ENCODE measurements at places on chromosomes 12 and 14. TPM values are rescaled to one million over a fixed set of nuclear protein-coding genes. Genes with fewer than 3 reads are reported as not detected.

DNA sequence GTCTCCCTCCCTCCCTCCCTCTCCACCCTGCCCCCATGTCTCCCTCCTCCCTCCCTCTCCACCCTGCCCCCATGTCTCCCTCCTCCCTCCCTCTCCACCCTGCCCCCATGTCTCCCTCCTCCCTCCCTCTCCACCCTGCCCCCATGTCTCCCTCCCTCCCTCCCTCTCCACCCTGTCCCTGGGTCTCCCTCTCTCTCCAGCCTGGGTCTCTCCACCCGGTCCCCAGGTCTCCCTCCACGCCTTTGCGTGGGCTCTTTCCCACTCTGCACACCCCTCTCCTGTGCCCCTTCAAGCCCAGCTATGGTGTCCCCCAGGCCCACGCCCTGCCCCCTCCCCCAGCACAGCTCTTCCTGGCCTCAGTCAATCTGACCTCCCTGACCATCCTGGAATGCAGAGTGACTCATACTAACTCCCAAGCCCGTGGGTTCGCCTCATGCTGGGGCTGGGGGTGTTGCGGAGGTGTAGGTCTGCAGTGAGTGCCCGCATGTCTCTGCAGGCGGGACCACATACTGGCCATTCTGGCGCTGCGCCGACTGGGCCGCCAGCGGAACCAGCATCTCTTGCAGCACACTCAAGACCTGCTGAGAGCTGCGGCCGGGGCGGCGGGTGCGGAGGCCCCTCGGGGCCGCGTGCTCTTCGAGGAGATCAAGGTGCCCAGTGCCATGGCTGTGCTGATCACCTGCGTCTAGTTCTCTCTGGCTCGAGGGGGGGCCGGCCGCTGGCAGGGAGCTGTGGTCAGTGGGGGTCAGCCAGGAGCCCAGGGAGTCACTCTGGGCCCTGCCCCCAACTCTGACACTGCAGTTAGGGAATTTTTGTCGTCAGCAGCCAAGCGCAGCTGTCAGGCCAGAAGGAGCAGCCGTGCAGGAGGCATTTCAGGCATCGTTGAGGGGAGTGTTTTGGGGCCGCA is 13.5 kb upstream of the TNFAIP2 start:
- DNase-seq = peak; percentile 50

DNA sequence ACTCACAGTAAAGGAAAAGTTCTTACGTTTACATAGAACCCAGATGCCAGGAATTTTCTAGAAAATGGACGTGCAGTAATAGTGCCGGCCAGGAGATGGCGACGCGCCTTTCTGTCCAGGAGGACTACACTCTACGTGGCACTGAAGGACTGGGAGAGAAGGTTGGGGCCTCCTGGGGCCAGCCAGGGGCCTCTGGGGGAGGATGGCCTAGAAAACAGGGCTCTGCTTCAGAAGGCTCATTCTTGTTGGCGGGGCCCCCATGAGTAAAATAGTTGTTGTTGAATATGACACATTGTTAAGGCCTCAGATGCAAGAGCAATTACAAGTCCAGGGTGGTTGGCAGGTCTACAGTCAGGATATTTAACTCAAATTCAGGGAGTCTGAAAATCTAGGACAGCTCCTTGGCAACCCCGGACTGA is 120.1 kb upstream of the MAX start:
- DNase-seq = peak; percentile 60

GRCh38 chr14:68962681-68963080 is 16.4 kb downstream of the ACTN1 start:
- DNase-seq = no peak

DNA sequence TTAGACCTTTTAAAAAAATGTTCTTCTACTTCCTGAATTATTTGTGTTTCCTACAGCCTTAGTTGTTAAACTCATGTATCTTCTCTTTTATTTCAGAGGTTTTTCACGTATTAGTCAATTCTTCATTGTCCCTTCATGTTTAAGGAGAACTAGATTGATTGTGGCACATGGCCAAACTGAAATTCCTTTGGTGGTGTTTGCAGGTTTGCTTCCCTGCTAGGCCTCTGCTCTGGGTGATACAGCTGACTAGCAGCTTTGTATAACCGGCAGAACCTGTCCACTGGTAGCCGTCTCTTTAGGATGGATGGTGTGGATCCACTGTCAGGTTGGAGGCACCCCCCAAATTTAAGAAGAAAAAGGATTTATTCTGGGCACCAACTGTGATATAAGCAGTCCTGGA is 262.1 kb downstream of the FBXL14 start:
- peak; percentile 6 for DNase-seq

- DNase-seq = no peak
Observed at GRCh38 chr14:106848330-106849121, 1322.1 kb downstream of the TMEM121 start.

- no peak for DNase-seq
Observed at GRCh38 chr14:33475623-33476022, 475.3 kb downstream of the EGLN3 start.

DNA sequence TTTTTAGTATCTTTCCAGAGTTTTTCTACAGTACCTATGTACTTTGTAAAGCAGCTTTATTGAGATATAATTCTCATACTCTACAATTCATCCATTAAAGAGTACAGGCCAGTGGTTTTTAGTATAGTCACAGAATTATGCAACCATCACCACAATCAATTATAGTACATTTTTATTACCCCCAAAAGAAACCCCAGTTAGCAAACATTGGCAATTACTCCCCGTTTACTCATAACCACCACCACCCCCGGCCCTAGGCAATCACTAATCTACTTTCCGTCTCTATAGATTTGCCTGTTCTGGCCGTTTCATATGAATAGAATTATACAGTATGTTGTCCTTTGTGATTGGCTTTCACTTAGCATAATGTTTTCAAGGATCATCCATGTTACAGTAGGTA is 119.8 kb downstream of the KICS2 start:
- no peak for DNase-seq

GRCh38 chr12:10826258-10826657 is at the start of gene TAS2R10:
Gene TAS2R10 (minus strand): TSS chr12:10826358. CDS start chr12:10826269, 89 bp downstream.
- DNase-seq = no peak

GRCh38 chr14:99183716-99184115 is 88.3 kb downstream of the BCL11B start:
- DNase-seq = no peak

- peak; percentile 6 for DNase-seq
Observed at GRCh38 chr12:27277846-27278260, 33.8 kb downstream of the STK38L start.

- peak; percentile 23 for DNase-seq
Observed at GRCh38 chr12:19129486-19130223, at the start of gene PLEKHA5. Gene PLEKHA5 (plus strand): TSS chr12:19129733. CDS start chr12:19129800, 67 bp downstream.

DNA sequence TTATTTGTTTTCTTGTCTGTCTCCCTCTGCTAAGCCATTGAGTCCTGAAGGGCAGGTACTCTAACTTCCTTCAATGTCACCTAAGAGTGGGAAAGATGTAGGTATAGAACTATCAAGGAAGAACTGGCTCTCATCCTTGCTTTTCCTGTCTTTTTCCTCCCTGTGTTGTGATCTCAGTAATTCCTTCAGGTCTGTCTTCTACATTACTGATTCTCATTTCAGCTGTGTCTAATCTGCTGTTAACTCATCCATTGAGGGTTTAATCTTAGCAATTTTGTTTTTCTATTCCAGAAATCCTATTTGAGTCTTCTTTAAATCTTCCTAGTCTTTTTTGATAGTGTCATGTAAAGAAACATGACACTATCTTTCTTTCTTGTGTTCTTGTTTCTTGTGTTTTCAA is 124.5 kb upstream of the PLXNC1 start:
- no peak for DNase-seq

Gene LRTM2
- total RNA-seq = 0.07 TPM

Gene RILPL1
- 11.8 TPM for total RNA-seq

Gene SOAT2
- 0.17 TPM for total RNA-seq

Gene RNASE7
- not detected for total RNA-seq

Gene CIDEB
- 0.22 TPM for total RNA-seq

Measured in HCT116 (cell line).